SW 1271 (cell line): ENCODE measurements at places on chromosomes 6 and 20.

DNA sequence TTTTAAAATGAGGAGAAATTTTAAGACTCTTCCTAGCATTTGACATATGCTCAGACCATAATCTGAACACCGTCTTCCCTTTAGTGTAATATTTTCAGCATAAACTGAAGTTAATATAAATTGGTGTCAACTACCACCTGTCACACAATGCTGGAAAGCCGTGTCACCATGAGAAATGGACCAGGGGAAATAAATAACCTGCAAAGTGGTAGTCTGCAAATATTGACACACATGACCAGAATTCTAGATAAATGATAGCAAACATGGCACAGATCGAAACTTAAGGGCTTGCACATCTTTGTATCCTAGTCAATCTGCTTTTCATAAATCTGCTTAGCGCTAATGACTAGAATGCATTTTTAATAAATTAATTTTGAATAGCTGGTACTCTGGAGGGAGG, 191.9 kb downstream of the CD83 start:
- DNase-seq, result no peak

DNA sequence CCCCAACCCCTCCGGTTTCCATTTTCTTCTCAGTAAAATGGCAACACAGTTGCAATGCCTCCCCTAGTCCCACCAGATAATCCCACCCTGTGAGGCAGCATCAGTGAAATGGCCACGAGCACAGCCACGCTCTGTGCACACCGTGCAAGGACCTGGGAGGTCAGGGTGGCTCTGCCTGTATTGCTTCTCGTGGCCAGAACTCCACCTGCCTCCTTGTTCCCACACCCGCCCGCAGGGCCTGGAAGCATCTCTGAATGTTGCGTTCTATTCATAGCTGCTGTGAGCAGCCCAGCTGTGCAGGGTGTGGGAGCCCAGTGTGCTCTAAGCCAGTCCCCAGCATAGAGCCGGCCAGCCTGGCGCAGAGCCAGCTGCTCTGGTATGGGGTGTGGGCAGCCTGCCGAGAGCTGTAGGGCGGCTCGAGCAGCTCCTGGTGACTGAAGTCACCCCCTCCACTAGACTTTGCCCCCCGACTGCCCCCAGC, 161.1 kb downstream of the DLL1 start:
- no peak for DNase-seq

GRCh38 chr6:13304101-13304500, 24.2 kb downstream of the TBC1D7 start:
- no peak for DNase-seq

GRCh38 chr6:100344761-100345160, 120.0 kb downstream of the SIM1 start:
- DNase-seq, result no peak

GRCh38 chr6:127854009-127854408, 46.8 kb downstream of the THEMIS start:
- DNase-seq, result no peak

- DNase-seq, result no peak
Measured at GRCh38 chr6:12602342-12602741, 114.2 kb upstream of the PHACTR1 start.

GRCh38 chr20:14865169-14865568, 527.8 kb upstream of the FLRT3 start:
- DNase-seq, result no peak

DNA sequence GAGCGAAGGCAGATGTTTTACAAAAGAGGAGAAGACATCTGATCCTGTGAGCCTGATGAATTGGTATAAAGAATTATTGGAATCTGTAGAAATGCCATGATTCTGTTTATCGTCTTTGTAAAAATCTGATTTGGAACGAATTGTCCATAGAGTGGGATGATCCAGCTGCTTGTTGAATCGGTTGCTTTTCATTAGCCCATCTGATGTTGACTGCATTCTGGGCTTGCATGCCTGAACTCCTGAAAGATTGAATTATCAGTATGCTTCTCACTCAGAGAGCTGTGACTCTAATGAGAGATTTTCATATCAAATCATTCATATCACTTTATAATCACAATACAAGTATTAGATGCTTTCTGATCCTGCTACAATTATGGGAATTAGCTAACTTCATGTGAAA, 100.6 kb downstream of the KLHL32 start:
- no peak for DNase-seq

DNA sequence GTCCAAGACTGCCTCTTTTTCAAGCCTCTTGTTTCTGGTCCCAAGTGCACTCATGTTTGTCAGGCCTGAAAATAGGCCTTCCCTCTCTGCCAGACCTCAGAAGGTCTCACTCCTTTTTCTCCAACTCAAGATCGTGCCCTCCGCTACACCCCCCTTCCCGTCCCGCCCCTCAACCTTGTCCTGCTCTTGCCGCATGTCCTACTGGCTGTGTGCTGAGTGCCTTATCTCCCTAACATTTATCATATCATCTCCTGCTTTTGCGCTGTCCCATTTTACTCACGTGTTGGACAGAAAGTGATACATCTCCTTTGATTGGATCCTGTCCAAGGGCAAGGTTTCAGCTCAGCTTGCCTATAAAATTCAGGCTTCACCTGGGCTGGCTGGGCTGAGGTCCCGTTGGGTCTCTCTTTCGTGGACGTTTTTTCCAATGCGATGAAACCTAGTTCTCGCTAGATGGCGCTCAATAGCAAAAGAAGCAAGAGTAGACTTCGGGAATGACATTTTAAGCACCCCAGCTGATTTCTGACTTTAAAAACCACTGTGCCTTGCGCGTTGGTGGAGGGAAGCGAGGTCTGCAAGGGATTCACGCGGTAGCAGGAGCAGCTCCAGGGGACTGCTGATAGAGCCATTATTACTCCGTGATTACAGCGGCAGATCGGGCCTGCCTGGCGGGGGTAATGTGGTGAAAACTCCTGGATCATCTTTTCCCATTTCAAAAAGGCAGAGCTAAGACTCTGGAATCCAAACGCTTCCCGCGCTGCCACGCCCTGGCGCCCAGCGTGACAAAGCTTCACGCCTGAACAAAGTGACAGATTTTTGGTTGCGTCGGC, 137.6 kb downstream of the IMPG1 start:
- DNase-seq, result peak; percentile 54

DNA sequence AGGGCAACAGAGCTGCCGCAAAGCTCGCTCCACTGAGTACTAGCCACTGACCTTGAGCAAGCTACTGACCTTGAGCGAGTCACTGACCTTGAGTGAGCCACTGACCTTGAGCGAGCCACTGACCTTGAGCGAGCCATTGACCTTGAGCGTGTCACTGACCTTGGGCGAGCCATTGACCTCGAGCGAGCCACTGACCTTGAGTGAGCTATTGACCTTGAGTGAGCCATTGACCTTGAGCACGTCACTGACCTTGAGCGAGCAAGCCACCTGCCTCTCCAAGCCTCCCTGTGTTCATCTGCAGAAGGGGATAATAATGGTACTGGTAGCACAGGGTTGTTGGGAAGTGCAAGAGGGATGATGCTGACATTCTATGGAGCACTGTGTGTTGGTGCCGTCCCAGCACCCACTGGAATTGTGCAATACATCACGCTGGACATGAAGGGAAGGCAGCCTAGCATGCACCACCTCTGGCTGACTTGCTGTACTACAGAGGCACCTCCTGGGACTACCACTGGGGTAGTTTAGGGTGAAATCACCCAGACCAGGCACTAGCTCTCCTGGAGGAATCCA, 60.2 kb downstream of the CTCFL start:
- peak; percentile 46 for DNase-seq

- DNase-seq, result no peak
Measured at GRCh38 chr6:91376686-91377085, 789.8 kb upstream of the MAP3K7 start.

DNA sequence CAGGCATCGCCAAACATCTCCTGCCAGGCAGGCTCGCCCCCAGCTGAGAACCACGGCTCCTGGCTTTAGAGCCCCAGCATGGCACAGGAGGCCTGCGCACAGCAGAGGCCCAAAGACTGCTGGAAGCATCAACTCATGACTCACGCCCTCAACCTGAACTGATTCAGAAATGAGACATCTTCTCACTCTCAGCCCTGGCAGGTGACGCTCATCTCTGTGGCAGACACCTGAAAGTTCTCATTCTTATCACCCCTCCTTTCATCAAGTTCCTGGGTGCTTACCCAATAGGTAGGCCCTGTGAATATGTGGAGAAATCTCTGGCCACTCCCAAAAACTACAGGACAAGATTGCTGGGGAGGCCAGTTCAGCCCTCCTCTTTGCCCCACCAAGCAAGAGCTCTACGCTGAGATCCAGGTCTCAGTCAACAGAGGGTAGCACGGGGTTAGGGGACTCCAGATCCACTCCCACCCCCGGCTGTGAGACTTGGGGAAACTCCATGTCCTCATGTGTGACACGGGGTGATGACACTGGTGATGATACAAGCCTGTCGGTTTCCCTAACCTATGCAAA, 11.3 kb downstream of the NFATC2 start:
- DNase-seq, result no peak

- DNase-seq, result peak; percentile 91
Measured at GRCh38 chr6:166999145-166999883, at the start of gene CEP43. Gene CEP43 (plus strand): TSS chr6:166999397. CDS start chr6:166999413, 16 bp downstream.

- no peak for DNase-seq
Measured at GRCh38 chr20:24448170-24448569, 21.3 kb upstream of the SYNDIG1 start.

DNA sequence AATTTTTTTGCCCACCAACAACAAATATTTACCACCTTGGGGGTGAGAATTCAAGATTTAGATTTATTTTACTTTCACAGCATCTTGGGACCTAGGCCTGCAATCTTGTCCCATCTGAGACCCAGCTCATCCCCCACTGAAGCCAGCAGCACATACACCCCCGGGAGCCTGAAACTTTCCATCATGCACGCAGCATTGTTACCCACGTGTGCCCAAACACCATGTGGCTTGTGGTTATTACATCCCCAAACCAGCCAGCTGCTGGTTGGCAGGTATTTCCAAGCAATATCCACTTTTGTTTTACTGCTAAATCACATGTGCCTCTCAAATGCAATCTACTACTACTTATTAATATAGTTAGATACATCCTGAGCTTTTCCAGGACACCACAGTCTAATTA, 149.3 kb upstream of the NT5E start:
- DNase-seq, result no peak

DNA sequence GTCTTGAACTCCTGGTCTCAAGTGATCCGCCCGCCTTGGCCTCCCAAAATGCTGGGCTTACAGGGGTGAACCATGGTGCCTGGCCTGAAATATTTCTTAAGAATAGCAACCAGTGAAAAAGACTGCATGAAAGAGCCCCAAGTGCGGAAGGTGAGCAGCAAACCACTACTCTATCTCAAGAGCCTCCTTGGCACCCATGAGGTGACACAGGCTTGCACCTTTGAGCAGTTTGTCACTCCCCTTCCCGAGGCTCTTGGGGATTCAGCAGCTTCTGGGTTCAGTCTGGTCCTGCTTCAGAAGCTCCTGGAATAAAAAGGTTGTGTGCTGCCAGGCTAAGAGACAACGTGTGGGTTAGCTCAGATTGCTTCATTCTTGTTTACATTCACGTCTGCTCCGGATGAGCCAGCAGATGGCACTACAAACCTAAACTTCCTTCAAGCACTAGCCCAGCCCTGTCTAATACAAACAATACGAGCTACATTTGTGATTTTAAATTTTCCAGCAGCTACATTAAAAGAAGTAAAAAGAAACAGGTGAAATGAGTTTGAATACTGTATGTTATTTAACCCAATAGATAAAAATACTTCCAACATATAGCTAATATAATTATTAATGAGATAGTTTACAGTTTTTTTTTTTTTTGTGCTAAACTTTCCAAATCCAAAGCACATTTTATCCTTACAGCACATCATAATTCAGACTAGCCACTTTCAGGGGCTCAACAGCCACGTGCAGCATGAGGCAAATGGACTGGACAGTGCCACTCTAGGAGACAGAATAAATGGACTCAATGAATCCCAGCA, 46.2 kb downstream of the GJA10 start:
- DNase-seq, result peak; percentile 66

- DNase-seq, result no peak
Measured at GRCh38 chr20:5719861-5720403, 30.3 kb upstream of the SHLD1 start.

DNA sequence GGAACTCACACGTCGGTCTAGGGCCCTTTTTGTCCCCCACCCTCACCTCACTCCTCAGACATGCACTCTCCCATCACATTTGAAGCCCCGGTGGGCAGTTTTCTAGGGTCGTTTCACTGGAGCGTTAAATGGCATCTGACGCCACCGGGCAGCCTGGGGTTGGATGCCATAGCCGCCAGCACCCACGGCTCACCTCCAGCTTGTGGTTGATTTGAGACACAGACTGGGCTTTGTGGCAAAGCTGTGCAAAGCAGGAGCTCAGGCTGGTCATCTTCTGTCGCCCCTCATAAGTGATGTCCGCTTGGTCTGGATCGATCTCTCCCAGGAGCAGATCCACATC, 530 bp downstream of the GOPC start:
- no peak for DNase-seq

DNA sequence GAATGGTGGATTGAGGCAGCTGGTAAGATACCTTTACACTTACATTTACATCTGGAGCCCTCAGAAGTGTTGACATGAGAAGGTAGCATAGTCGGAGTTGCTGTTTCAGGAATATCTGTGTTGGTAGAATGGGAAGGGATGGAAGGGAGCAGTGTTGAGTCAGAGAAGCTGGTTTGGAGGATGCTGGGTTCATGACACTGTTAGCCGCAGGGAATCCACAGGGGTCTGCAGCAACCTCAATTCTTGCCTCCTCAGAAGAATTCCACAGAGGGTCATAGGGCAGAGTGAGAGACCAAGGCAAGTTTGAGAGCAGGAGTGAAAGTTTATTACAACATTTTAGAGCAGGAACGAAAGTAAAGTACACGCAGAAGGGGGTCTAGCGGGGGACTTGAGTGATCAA, 536.8 kb downstream of the QKI start:
- DNase-seq, result no peak

DNA sequence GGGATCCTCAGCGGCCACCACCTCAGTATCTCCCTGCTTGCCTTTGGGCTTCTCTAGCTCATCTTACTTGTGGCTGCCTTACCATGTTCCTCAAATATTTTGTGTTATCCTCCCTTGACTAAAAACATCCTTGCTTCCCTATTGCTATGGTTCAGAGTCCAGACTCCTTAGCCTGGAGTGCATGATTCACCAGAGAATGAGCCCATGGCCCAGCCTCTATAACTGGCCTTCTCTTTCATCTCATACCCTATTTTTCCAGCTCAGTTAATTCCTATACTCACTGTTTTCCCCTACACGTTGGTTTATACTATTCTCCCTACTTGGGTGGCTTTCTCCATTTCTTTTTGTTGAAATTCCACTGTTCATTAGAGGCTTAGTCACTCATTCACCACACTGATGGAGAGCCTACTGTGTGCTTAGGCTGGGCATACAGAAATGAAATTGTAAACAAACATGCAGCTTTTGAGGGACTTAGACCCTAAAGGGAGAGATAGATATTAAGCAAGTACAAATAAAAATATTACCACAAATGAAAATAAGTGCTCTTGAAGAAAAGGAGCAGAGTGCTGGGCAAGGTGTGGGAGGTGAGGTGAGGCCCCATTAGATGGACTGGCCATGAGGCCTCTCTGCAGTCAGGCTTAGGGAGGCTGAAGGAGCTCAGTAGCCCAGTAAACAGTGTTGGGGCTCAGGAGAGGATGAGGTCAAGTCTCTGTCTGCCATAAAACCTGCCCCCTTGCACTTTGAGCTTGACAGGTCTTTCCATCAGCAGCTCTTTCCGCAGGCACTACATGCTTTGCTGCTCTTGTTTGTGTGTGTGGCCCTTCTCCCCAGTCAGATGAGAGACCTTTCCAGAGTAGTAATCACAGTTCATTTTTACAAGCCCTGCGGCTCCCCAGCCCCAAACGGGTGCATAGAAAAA, 109.3 kb downstream of the TCP11 start:
- DNase-seq, result no peak
